Common myeloid progenitor, CD34-positive (primary cell): ENCODE measurements at places on chromosomes 16 and 17.

- peak overlapping the region; percentile 32 for H3K4me3 ChIP-seq
- peaks cover 42% of the 10 kb centered on the region for H3K4me1 ChIP-seq
- H3K27me3 ChIP-seq, result no peaks in the 10 kb centered on the region
- H3K27ac ChIP-seq, result no peak overlapping the region
- peak; percentile 86 for DNase-seq
Observed at GRCh38 chr17:75031972-75032719, 14.6 kb downstream of the ATP5PD start.

DNA sequence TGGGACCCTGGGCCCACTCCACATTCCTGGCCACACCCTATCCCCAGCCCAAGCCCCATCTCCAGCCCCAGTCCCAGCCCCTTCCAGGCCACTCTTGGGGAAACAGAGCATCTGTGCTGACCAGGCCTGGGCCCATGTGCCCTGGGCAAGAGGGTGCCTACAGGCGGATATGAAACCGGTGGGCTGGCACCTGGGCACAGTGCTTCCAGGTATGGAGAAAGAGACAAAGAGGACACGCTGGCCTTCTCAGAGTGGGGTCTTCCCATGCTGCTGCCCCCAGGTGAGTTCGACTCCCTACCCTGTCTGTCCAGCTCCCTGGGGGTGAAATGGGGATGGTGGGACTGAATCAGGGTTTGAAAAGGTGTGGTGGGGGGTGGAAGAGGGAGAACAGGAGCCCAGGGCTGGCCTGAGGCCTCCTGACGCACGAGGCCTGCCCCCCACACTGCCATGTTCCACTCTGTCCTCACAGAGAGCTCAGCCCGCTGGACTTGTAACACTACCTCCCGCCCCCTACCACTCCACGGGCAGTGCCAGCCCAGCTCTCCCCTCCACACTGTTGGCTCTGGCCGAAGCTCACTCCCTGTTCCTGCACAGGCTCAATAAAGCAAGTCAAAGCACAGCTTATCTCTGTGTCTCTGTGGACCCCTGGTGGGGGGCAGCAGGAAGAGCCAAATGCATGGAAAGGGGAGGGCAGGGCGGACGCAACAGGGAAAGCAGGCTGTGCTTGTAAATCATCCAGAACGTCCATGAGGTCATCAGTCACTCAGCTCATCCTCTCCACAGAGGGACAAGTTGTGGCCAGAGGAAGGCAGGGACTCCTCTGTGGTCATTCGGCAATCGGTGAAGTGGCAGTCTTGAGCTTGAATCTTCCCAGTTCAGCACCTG lies 71.1 kb upstream of the TMEM97 start:
- no peak overlapping the region for H3K4me3 ChIP-seq
- peaks cover 2% of the 10 kb centered on the region for H3K27me3 ChIP-seq
- no peaks in the 10 kb centered on the region for H3K36me3 ChIP-seq
- no peak overlapping the region for H3K27ac ChIP-seq
- H3K4me1 ChIP-seq, result peaks cover 11% of the 10 kb centered on the region

DNA sequence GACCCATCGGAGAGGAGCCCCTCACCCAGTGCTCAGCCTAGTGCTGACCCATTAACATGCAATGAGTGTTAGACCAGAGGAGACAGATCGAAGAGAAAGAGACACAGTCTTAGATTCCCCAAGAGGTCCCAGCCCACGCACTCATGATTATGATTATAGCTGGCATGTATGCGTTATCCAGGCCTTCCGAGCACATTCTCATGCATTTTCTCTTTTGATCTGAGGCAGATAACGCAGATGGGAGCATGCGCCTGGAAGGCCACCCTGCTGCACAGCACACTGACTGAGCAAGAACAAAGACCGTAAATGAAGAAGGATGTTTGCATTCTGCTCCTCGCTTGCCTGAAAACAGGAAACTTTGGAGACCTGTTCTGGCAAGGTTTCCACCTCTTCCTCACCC lies 232.7 kb downstream of the SOX9 start:
- H3K27ac ChIP-seq, result no peak overlapping the region
- no peaks in the 10 kb centered on the region for H3K36me3 ChIP-seq
- H3K4me1 ChIP-seq, result no peaks in the 10 kb centered on the region

DNA sequence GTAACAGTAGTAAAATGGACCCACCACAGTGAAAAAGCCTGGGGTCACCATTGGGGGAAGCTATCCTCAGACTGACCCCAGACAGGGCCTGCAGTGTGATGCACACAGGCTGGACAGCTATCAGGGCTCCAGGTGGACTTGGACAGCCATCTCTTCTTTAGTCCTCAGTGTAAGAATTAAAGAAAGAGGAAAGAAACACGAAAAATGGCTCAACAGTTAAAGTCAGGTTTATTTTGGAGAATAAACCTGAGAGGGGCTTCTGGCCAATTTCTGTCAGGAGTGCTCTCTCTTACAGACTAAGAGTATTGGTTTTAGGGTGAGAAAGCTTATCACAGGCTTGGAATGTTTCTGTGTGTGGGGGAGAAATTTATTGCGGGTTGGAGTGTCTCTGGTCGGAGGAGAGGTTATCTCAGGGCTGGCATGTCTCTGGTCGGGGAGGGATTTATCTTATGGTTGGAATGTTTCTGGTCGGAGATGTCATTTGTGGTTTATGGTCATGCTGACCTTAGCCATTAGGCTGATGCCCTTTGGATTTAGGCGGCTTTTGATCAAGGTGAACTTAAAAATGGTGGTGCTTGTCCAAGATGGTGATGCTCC lies 10.8 kb upstream of the B4GALNT2 start:
- H3K27ac ChIP-seq, result no peak overlapping the region
- H3K4me1 ChIP-seq, result no peaks in the 10 kb centered on the region
- DNase-seq, result no peak
- H3K27me3 ChIP-seq, result peaks cover 14% of the 10 kb centered on the region
- H3K36me3 ChIP-seq, result no peaks in the 10 kb centered on the region

GRCh38 chr17:40038882-40039513 lies 15.2 kb downstream of the MED24 start:
- H3K27ac ChIP-seq, result no peak overlapping the region
- no peaks in the 10 kb centered on the region for H3K4me1 ChIP-seq
- H3K36me3 ChIP-seq, result peaks cover 16% of the 10 kb centered on the region

DNA sequence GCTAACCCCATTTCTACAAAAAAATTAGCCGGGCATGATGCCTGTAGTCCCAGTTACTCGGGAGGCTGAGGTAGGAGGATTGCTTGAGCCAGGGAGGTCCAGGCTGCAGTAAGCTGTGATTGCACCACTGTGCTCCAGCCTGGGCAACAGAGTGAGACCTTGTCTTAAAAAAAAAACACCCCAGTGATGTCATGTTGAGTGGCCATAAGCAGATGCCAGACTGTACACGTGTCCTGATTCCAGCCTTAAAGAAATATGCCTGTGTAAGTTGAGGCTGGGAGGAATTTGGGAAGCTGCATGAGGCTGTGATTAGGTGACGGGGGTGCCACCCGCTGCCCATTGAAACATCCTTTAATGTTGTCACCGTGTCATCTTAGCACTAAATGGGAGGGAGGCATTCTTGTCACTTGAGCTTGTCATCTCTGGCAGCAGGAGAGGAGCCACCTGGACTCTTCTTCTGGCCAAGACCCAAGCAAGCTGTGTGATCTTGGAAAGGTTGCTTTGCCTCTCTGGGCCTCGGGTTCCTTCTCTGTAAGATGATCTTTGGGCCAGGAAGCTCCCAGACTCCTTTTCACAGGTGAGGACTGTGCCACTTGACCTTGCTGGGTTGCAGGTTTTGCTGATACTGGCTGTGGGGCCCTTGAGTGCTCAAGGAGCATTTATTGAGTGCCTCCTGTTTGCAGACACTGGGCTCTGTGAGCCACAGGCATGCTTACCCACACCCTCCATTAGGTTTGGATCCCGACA lies 98.3 kb upstream of the CIBAR2 start:
- no peak overlapping the region for H3K27ac ChIP-seq
- H3K27me3 ChIP-seq, result no peaks in the 10 kb centered on the region
- H3K4me3 ChIP-seq, result no peak overlapping the region
- no peaks in the 10 kb centered on the region for H3K4me1 ChIP-seq
- H3K36me3 ChIP-seq, result no peaks in the 10 kb centered on the region

DNA sequence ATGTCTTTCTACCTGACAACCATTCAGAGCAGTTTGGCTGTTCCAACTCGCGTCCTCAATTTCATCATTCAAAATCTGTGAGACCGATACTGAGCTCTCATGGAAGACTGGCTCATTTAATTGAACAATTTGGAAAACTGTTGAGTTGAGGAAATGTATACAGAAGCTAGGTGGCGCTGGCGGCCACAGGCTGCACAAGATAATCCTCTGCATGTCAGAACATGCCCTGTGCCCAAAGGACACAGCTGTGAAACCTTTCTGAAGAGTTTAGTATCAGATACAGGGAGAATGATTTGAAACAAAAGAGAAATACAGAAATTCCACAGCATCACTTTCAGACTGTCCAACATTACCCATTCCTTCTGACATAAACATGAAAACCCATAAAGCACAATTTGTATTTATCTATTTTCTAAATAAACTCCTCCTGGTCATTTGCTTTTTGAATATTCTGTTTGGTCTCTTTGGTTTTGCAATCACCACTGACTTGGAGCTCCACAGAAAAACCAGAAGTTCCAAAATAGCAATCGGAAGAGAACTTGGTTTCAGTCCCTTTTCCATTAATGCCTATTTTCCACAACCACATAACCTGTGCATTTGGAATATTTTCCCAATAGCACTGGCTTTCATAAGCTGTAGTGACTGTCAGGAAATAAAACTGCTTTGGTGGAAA lies 192.8 kb downstream of the MAP2K6 start:
- H3K27ac ChIP-seq, result no peak overlapping the region
- no peak overlapping the region for H3K4me3 ChIP-seq
- H3K4me1 ChIP-seq, result peaks cover 26% of the 10 kb centered on the region
- H3K36me3 ChIP-seq, result no peaks in the 10 kb centered on the region
- no peaks in the 10 kb centered on the region for H3K27me3 ChIP-seq

- peak overlapping the region; percentile 90 for H3K4me3 ChIP-seq
- H3K27me3 ChIP-seq, result no peaks in the 10 kb centered on the region
- no peak for DNase-seq
- H3K36me3 ChIP-seq, result no peaks in the 10 kb centered on the region
- peaks cover 54% of the 10 kb centered on the region for H3K4me1 ChIP-seq
- peak overlapping the region; percentile 40 for H3K27ac ChIP-seq
Observed at GRCh38 chr17:81510785-81511553, 1.6 kb downstream of the ACTG1 start.

DNA sequence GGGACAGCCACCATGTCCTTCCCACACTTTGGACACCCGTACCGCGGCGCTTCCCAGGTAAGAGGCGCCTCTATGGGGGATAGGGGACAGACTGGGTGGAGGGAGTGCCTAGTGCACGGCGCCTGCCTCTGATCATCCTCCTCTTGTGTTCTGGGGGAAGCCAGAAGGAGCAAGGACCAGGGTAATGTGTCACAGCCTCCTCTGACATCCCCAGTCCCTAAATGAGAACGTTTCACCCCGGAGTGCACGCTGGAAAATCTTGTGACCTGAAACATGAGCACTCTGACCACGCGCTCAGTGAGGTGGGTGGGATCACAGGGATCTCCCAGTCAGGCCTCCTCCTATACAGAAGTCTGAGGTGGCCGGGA lies 1.1 kb downstream of the IRX6 start:
- H3K4me3 ChIP-seq, result no peak overlapping the region
- peaks cover 11% of the 10 kb centered on the region for H3K27me3 ChIP-seq
- no peak for DNase-seq

DNA sequence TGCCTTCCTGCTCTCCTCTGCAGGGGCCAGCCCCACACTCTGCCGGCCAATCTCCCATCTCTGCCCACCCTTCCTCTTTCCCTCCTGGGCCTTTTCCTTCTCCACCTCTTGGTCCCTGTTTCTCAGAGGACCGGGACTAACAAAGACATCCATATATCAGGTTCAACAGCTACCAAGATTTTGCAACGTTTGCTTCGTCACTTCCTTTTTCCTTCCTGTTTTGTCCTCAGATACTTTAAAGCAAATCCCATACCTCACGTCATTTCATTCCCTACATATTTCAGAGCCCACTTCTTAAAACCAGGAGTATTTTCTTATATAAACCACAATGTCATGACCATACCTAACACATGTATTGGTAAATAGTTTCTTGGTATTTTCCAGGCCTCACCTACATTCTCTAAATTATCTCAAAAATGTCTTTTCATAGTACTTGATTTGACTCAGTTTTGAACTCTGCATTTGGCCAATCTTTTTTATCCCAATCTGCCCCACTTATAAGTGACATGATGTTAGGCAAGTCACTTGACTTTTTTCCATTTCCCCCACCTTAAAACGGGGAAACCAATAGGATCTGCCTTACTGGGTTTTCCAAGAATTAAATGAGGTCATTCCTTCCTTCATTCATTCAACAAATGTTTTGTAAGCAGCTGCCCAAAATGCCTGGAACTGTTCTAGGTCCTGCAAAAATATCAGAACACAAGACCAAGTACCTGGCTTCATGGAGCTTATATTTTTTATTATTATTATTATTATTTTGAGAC lies 7.2 kb upstream of the USP10 start:
- H3K36me3 ChIP-seq, result no peaks in the 10 kb centered on the region
- H3K4me3 ChIP-seq, result no peak overlapping the region
- H3K27me3 ChIP-seq, result no peaks in the 10 kb centered on the region
- no peak for DNase-seq
- peaks cover under 1% of the 10 kb centered on the region for H3K4me1 ChIP-seq

- H3K27me3 ChIP-seq, result no peaks in the 10 kb centered on the region
- no peak overlapping the region for H3K27ac ChIP-seq
- no peaks in the 10 kb centered on the region for H3K36me3 ChIP-seq
Observed at GRCh38 chr16:64919929-64920607, 201.8 kb downstream of the CDH11 start.

DNA sequence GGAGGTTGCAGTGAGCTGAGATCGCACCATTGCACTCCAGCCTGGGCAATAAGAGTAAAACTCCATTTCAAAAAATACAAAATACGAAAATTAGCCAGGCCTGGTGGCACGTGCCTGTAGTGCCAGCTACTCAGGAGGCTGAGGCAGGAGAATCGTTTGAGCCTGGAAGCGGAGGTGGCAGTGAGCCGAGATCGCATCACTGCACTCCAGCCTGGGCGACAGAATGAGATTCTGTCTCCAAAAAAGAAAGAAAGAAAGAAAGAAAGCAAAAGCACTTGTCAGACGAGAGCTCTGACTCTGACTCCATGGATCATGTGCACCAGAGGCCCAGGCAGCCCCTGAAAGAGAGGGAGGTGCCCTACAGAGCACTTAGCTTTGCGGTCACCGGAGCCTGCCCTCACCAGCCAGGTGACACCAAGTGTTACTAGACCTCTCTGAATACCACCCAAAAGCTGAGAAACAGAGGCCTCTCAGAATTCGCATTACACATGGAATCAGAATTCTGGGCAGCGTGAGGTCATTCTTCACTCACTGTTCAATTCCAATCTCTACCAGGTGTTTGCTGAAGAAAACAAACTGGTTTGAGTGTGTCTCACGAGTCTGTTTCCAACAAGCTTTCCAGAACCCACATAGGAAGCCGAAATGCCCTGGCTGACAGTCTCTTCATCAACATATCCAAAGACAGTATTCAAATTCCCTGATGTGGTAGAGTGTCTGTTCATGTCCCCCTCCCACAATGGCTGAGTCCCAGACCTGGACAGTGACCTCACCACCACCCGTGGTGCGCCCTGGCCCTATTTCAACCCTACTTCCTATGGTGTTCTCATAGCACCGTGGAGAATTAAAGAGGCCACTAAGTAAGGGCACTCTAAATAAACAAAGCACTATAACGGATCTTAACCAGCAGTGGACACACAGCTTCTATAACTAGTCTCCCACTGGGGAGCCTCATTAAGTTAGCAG lies 1.5 kb downstream of the FLCN start:
- no peak overlapping the region for H3K27ac ChIP-seq
- DNase-seq, result no peak
- H3K36me3 ChIP-seq, result peaks cover 3% of the 10 kb centered on the region
- H3K4me3 ChIP-seq, result peak overlapping the region; percentile 89
